Esophagus squamous epithelium (tissue), 5 donors: ENCODE measurements at places on chromosomes 5 and 9.

- no peak for DNase-seq
Measured at GRCh38 chr9:89430995-89431394, 66.9 kb downstream of the SEMA4D start.

- no peak for DNase-seq
Measured at GRCh38 chr5:136228136-136228757, 35.3 kb upstream of the SMIM32 start.

DNA sequence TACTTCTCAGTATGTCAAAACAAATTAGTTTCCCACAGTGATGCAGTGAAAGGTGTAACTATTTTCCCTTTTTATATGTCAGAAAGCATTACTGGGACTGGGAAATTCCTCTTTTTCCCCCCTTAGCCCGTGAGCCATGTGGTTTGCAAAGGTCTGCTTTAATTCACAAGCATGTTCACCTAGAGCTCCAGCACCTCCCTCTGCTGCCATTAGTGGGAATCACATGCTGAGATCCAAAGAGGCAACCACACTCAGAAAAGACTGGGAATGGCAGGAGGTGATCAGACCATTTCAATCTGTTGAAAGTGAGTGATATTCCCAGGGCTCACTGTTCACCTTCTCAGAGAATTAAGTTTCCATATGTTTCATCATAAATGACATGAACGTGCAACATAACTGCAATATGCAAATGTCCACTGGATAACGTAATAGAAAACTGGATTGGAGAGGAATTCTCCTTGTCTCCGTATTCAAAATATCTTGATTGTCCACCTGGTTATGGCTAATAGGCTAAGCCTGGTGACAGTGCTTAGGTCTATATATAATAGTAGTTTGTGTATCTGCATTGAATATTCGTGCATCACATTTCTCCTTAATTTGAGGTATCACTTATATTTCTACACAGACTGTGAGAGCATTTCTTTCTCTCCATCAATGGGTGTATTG is 703.5 kb upstream of the WWC1 start:
- DNase-seq = no peak

GRCh38 chr9:15696979-15697378 is 144.1 kb downstream of the CCDC171 start:
- DNase-seq = no peak

GRCh38 chr9:24479361-24480059 is 66.2 kb downstream of the IZUMO3 start:
- DNase-seq = no peak

DNA sequence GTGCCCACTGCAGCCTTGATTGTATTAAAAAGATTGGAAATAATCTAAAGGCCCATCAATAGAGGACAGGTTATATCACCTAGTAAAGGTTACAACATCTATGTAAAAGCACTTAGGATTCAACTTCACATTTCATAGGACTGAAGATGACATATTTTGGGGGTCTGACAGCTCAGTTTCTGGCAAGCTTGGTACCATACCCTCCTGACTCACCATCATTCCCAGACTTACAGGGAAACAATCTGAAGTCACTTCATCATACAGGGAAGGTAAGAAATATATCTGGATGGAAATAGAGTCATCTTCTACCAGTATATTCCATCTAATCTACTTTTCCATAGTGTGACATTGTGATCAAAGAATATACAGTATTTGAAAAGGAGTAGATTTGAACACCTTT is 28.8 kb upstream of the DAB2 start:
- DNase-seq = no peak

DNA sequence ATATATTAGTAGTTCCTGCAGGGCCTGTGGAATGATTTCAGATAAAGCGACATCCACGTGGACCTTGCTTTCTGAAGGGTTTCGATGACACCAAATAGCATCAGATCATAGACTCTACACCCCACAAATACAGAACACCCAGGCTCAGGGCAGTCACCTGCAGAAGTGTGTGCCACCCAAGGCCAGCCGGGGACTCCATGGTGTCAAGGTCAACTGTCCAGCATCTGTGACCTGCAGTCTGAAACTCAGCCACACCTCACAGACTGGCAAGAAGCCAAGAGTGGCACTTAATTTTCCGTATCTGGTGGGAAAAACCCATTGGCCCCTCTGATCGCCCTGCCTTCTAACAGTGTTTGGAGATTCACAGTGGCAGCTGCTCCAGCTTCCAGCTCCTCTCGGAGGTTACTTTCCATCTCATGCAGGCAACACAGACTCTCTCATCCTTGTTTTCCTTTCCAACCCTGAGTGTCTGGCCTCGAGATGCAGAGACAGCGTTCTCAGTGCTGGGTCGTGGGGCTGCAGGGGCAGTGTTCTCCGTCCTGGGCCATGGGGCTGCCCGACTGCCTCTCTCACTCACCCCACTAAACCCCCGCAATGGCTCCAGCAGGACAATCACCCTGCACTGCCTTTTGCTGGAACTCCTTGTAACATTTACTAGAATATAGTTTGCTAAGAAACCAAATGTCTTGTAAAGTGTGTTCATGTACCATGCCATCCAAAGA is 221.9 kb downstream of the IRX2 start:
- DNase-seq = no peak

- DNase-seq = no peak
Measured at GRCh38 chr5:116614603-116614920, 39.9 kb upstream of the SEMA6A start.

- no peak for DNase-seq
Measured at GRCh38 chr5:181076920-181077319, 36.9 kb downstream of the BTNL9 start.

DNA sequence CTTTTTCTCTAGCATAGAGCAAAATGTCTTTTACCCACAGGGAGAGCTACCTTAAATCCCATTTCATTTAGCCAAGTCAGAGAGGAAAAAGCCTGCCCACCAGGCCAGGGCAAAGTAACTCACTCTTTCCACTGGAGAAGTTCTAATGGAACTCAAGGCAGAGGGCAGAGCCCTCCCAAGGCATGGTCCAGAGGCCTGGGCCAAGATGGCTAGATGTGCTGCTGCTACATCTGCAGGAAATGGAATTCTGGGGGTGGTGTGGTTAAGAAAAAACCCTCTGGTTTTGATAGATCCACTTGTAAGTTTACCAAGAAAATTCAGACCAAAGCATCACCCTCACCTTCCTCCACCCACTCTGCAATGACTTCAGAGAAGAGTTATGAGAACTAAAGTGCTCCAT is 37.3 kb downstream of the CSF2 start:
- no peak for DNase-seq

- DNase-seq = no peak
Measured at GRCh38 chr9:86794391-86795046, 152.8 kb downstream of the GAS1 start.

- DNase-seq = no peak
Measured at GRCh38 chr9:136385015-136385414, 11.5 kb upstream of the CARD9 start.

DNA sequence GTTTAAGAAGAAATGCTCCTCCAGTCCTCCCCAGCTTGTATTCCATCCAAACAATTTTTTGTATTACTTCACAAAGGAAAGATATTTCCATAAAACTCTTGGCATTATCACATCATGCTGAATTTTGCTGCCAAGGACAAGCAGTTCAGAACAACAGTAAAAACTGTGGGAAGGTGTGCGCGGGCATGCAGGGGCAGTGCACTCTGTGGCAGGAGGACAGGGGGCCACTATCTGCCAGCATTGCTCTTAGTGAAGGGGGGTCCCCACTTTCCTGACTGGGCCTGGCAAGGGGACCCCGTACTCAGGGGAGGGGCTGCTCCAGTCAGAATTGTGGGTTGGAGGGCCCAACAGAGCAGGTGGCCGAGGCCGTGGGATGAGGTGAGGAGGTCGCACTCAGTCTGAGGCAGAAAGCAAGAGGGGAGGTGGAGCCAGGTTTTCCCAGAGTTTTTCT is 32.8 kb downstream of the ANGPTL2 start:
- DNase-seq = no peak

DNA sequence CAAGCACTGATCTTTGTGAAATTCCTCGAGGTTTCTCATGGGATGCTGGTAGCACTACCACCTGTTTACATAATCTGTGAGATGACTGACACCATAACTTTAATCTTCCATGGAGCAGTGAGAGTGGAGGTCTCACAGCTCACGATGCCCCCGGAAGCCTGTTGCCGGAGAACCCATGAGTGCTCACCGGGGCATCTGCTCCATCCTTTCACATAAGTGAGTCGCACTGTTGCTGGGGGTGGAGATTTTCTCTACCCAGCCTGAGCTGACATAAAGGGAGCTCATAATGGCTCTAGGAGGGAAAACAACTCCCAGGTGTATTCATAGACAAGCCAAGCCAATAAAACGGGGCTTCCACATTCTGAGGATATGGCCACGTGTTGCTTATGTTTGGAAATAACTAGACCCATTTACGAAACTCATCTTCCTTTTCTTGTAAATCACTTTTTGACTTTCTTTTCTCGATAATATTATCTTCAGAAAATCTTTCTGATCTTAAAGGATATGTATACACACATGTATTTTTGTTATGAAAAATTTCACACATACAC is 11.2 kb upstream of the GFPT2 start:
- DNase-seq = no peak
